NCI-H2081 treated with DMSO at 0.1 percent for 48 hours (cell line): ENCODE measurements at places on chromosomes 2 and 18.
A peak's percentile ranks its signal among the peaks of the same experiment; 100 is the strongest.

- no peak for DNase-seq
Measured at GRCh38 chr2:168136392-168136977, 110.9 kb downstream of the STK39 start.

- no peak for DNase-seq
Measured at GRCh38 chr2:240877460-240878340, 9.1 kb downstream of the AGXT start.

DNA sequence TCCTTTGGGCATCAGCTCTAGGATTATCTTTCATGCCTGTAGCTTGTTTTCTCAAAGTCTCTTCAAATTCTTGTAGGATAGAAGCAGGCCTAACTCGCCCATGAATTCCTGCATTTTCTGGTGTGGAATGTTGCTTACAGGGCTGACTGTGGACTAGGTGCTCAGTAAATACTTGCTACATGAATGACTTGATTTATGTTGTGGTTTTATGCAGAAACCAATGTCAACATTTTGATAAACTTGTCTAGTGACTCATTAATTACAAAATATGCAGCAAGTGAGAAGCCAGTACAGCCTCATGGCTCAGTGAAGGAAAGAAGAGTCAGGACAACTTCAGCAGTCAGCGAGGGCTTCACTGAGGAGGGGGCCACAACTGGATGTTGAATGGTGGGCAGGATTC, 110.6 kb upstream of the SIX2 start:
- DNase-seq: no peak

- DNase-seq: no peak
Measured at GRCh38 chr2:148132412-148132811, 111.5 kb downstream of the MBD5 start.

DNA sequence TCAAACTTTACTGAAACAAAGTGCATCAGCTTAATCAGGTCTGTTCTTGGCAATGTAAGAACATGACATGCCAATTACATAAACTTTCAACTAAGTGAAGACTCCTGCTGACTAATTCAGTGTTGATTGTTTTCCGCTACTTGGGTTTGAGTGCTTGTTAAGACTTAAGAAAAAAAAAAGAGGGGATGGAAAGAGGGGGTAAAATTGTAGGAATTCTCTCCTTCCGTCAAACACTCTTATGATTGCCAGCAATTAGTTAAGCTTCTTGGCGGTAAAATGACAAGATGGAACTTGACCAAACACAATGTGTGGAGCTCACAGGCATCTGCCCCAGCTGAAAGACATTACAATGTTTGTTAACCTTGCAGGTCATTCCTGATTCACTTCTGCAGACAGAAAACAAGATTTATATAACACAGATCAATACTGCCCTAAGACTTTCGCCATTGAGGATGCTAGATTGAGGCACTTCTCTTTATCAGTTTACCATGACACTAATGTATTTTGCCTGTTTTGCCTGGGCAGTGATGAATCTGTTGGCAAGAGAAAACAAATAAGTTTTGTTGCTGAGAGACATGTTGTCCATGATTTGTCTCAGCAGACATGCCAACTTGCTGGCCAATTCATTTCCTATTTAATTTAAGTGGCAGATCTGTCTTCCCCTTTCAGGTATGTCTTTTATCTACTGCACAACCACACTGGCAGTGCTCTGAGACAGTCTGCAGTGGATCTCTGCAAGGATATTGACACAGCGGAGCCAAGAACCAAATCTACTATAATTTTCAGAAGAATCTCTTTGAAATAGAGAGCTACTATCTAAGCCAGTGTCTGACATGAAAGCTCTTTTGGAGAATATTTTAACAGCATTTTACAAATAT, 410.0 kb upstream of the KCNH7 start:
- no peak for DNase-seq

DNA sequence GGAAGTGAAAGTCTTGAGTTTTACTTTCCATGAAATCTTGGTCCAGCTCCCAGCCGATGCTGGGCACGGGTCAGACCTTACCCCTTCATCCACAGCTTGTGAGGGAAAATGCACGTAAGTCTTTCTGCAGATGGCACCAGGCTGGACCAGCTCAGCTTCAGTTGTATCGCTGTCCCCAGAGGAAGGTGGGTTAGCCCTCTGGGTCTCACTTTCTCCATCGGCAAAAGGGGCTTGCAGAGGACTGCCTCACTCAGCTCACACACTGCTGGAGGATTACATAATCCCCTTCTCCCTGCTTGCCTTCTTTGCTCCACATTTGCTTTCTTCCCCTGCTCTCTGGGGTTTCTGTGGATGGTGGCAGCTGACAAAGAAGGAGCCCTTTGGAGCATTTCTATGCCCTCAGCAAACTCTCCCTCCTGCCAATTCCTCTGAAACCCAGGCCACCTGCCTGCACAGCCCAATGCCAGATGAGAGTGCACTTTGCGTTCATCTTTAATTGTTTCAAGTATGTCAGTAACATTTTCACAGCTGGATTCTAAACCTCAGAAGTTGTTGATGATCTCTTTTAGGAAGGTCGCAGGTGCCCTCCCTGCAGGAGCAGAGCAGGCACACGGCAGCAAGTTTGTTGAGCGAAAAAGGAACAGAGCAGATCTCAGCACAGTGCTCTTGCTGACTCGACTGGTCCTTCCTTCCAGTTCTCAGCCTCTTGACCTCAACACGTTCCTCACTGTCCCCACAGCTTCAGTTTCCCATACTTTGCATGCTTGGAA, 155.6 kb upstream of the GLI2 start:
- no peak for DNase-seq

DNA sequence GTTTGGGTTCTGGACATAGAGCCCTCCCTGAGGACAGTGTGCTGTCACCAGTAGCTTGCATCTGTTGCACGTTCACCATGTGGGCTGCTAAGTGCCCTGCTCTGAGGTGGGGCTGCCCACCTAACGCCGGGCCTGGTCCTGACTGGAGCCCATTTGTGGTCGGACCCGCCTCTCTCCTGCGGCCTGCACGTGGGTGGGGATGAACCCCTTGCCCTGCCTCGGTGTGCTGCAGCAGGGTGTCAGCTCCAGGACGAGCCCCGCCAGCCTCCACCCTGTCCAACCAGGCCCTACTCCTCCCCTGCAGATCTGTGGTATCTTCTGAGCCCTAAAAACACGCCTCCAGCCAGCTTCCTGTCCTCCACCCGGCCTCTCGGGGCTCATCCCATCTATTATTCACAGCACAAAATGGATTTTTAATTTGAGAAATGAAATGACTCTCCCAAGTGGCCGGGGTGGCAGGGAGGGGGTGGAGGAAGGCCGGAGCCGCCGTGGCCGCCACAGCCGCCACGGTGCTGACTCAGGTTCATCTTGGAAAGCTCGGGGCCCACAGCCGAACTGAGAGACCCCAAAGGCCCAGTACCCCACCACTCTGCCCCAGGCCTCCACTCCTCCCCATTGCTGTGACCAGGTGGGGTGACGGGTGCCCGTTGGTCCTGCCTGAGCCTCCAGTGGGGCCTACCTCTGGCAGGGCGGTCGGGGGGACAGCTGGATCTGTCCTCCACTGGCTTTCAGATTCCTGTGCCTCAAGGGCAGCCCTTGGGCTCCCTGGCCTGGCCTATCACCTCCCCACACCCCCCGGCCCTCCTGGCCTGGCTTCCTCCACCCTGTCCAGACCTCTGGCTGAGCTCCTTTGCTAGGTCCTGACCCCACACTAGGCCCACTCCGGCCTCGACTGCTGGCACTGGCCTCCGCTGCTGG, 2.8 kb upstream of the ECEL1 start:
- DNase-seq: no peak

DNA sequence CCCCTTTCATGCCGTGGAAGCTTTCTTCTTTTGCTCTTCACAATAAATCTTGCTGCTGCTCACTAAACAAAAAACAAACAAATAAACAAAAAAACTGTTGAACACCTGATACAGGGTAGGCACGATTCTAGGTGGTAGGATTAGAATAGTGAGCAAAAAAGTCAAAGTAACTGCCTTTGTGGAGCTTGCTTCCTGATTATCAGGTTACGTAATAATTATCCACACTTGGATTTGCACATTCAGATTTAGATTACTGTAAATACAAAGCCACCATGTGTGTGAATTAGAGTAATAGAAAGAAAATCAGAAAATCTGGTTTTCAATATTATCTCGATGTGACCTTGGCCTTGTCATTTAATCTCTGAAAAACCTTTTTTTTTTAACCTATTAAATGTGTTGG, 307.1 kb downstream of the NRXN1 start:
- DNase-seq: no peak

DNA sequence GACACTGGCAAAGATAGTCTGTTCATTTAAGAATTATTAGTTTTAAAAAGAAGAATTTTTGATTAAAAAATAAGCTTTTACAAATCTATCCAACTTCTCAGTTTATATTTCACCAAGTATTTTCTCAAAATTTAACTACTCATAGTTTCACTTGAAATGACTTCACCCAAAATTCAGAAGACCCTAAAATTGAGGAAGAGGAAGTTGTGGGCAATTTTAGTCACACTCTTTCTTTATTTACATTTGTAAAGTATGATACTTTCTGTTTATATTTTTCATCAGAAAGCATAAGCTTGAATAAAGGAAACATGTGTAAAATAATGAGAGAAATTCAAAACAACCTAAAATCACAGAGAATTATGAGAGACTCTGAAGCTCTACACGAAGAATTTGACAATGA, 278.8 kb upstream of the MEIS1 start:
- no peak for DNase-seq

- no peak for DNase-seq
Measured at GRCh38 chr2:239602290-239603282, 201.8 kb upstream of the HDAC4 start.

DNA sequence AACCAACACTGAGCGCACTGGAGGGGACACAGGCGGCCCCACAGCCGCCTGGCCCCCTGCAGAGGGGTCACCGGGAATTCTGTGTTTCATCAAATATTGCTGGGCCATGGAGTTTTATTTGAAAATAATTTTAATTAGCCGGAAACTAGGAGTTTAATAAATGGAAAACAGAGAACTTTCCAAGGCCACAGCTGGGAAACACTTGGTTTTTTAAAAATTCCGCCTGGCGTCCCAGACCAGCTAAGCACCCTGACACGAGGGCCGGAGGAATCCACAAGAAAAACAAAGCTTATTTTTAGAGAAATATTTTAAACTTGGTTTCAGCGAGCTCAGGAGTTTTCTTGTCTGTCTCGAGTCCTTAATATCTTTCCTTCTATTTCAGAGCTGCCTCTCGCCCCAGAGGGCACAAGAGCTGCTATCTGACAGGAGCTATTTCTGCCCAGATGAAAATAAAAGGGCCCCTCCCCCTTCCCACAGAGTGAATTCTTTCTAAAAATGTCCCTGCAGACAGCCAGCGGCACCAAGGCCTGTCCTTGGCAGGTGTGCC, 8.2 kb downstream of the ZFP36L2 start:
- no peak for DNase-seq

DNA sequence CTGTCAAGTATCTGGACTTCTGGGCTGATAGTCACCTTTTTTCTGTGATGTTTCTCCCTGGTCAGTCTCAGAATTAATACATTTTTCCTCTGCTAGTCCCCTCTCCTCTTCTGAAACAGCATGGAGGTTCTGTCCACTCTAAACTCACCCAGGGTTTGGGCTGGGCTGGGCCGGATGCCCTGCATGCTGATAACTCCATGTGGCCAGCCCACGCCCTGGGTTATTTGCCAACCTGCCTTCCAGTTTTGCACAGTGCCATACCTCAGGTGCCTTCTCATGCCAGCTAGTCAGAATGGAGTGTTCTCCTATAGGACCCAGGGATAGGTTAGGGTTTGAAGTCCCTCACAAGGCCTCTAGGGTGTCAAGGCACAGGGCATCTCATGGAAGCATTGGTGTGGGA, 32.2 kb downstream of the MEX3C start:
- no peak for DNase-seq

- DNase-seq: peak; percentile 5
Measured at GRCh38 chr2:66334237-66335029, 100.5 kb upstream of the MEIS1 start.

- no peak for DNase-seq
Measured at GRCh38 chr2:145351864-145352425, 832.0 kb upstream of the ZEB2 start.

DNA sequence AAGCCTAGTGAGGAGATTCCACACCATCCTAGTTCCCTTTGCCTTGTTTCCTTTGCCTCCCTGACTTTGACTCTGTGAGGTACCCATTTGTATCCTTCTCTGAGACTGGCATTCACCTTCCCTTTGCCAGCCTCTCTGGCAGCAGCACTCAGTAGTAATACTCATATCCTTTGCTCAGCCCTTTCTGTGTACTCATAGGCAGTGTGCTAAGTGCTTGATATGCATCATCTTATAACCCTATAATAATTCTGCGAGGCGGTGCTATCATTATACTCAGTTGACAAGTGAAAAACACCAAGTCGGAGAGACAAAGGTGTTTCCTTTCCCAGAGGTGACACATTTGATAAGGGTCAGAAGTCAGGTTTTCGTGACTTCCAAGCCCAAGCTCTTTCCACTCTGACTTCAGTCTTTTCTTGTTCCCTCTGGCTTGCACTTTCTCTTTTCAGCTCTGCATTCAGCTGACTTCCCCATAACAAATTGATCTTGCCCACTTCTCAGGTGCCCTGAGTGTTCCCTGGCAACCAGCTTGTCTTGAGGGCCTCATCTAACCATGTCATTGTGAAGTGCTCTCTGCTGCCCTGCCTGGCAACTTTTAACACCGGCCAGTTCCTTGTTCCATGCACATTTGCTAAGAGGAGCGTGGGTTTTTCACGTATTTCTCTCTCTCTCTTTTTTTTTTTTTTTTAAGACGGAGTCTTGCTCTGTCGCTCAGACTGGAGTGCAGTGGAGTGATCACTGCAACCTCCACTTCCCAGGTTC, 94.5 kb upstream of the UPP2 start:
- DNase-seq: no peak

GRCh38 chr18:10951631-10952544, 197.5 kb downstream of the PIEZO2 start:
- no peak for DNase-seq

GRCh38 chr2:38091760-38092159, 15.8 kb upstream of the CYP1B1 start:
- no peak for DNase-seq

- no peak for DNase-seq
Measured at GRCh38 chr2:150449856-150450255, 37.6 kb downstream of the RND3 start.

DNA sequence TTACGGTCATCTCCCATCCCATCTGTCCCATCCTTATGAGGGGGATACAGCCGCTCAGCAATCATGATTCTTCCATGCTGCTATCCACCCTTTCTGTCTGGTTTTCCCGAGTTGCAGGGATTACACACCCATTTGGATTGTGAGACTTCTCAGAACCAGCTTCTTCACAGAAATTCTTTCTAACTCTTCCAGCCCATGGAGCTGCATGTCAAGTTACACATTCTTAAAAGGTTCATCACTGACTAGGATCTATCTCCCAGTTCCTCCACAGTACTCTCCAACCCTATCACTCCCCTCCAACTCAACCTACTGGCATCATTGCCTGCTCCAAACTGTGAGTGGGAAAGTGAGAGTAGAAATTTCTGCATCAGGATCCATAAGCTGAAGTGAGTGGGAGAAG, 558.2 kb upstream of the TNP1 start:
- DNase-seq: no peak

GRCh38 chr2:225694664-225695063, 295.2 kb downstream of the NYAP2 start:
- DNase-seq: no peak

- no peak for DNase-seq
Measured at GRCh38 chr2:236015171-236015570, 153.0 kb downstream of the GBX2 start.
